ENCODE measurements at places on chromosomes 12 and 14. TPM values are rescaled to one million over a fixed set of nuclear protein-coding genes. Genes with fewer than 3 reads are reported as not detected.

Gene IL31
- total RNA-seq = not detected

Gene AVPR1A
- 0.33 TPM for total RNA-seq

GRCh38 chr14:68747393-68747792 is 45.5 kb downstream of the ZFP36L1 start:
- DNase-seq = no peak

- no peak for DNase-seq
These were observed 135.6 kb downstream of the BCL11B start for GRCh38 chr14:99136401-99136800.

- no peak for DNase-seq
These were observed 11.9 kb upstream of the IFT81 start for GRCh38 chr12:110112335-110112660.

DNA sequence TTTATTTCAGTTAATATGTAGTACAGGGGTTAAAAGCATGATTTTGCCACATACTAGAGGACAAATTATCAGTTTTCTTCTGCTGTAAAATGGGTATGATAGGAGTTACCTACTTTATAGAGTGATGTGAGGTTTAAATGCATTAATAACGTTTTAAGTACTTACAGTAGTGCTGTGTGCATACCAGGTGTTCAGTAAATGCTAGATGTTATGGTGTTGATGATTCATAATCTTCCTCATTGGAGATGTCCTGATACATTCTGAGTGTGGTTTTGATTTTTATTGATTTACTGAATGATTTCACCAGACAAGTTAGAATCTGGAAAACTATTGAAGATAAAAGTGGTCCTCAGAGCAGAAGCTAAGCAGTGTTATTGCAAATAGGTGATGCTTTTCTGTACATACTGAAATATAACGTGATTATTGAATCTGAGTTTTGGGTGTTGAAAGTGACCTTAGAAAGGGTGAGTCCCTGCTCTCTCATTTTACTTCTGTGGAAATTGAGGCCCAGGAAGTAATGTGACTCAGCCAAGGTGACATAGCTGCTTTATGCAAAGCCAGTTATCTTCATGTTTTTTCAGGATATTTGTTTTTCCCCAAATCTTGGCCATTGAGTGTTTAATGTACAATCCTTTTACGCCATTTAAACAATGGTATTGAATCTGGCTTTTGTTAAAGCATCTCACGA is 54.7 kb downstream of the VRK1 start:
- DNase-seq = no peak

GRCh38 chr14:55897031-55897430 is 221.2 kb upstream of the PELI2 start:
- DNase-seq = no peak

DNA sequence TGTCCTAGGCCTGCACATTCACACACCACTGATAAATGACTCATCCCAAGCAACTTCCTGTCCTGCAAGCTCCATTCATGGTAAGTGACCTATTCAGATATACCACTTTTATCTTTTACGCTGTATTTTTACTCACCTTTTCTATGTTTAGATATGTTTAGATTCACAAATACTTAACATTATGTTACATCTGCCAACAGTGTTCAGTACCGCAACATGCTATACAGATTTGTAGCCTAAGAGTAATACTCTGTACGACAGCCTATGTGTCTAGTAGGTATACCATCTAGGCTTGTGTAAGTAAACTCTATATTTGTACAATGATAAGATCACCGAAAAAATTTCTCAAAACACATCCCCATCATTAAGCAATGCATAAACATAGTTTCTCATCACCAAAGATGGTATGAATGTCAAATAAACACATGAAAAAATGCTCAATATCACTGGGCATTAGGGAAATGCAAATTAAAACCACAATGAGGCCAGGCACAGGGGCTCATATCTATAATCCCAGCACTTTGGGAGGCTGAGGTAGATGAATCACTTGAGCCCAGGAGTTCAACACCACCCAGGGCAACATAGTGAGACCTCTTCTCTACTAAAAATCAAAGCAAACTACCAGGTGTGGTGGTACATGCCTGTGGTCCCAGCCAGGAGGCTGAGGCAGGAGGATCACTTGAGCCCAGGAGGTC is 20.7 kb downstream of the ATXN2 start:
- DNase-seq = no peak
